ENCODE measurements at places on chromosomes 11 and 22.

DNA sequence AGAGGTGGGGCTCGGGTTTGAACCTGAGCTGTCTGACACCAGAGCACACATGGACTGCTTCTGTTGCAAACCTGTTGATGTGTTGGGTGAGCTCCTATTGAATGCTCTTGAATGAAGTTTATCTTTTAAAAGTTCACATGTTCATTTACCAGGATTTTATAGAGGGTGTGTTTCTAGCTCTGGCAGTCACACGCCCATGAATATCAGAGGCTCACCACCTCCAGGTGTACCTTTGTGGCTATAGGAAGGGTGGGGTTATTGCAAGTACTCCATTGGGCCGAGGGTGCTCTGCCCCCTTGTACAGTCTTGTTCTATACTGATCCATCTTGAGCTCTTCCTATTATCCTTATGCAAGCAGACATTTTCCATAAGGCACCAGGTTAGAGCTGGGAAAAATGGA lies 9.2 kb downstream of the ENDOD1 start:
- DNase-seq, result no peak

- no peak for DNase-seq
Measured at GRCh38 chr11:47714554-47715081, 551 bp downstream of the AGBL2 start.

GRCh38 chr11:63670433-63671321 lies 499 bp downstream of the ATL3 start:
- peak; percentile 58 for DNase-seq

DNA sequence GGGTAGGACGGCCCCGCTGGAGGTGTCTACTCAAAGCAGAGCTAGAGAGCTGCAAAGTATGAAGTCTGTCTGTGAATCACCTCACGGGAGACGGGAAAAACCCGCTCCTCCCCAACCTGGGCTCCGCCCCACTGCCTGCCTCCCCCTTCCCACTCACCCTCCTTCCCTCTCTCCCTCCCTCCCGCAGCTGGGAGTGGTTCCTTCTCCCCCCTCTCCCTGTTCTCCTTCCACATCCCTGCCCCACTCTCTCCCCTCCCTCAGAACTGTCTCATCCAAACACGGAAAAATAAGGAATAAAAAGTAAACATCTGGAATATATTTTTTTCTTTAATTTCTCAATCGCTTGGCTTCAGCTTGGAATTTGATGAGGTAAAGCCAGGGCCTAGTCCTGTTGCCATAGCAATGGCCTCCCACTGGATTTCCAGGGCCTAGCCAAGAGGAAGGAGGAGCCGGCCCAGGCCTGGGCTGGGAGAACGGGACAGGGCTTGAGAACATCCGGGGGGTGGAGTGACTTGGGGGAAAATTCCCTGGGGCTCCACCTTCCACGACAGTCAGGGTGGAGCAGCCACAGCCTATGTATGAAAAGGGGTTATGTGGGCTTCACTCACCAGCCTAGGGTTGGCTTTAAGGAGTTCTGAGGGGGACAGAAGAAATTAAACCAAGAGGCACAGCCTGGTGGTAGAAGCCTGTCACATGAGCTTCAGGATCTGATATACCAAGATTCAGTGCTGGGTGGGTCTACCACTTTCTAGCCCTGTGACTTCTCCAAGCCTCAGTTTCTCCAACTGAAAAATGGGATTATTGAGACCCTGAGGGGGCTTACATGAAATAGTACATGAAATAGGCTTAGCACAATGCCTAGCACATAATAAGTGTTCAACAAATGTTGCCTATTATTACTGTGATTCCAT lies 2.2 kb downstream of the TNKS1BP1 start:
- DNase-seq, result peak; percentile 93

DNA sequence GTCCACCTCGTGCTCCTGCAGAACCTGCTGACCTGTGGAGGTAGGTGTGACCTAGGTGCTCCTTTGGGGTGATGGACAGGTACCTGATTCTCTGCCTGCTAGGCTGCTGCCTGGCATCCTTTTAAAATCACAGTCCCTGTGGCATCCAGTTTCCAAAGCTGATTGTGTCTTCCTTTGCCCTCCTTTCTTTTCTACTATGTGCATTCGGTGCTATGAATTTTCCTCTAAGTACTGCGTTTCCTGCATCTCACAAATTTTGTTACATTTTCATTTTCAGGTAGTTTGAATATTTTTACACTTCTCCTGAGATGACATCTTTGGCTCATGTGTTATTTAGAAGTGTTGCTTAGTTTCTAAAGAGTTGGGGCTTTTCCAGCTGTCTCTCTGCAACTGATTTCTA lies 30.9 kb upstream of the PPP6R3 start:
- DNase-seq, result no peak

DNA sequence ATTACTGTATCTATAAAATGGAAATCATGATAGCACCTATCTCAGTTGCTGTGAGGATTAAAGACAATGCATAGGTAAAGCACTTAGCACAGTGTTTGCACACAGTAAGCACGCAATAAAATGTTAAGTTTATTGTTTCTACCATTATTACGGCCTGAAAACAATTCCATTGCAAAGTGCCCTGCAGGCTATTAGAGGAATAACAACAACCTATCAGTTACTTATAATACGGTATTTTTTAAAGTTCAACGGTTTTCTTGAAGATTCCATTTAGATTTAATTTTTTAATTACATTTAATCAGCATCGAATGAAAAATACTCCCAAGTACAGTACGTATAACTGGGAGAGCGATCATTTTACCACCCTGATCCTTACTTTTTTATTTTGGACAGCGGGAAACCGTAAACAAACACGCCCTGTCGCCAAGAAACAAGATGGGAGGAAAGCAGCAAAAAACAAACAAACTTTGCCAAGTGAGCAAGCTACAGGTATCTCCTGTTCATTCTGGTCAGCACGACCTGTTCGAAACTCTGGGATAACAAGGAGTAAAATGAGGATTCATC lies 893 bp downstream of the SLC36A4 start:
- no peak for DNase-seq

GRCh38 chr11:12829131-12829530 lies 154.9 kb downstream of the TEAD1 start:
- no peak for DNase-seq

- DNase-seq, result no peak
Measured at GRCh38 chr11:19810852-19811251, 98.2 kb downstream of the NAV2 start.

DNA sequence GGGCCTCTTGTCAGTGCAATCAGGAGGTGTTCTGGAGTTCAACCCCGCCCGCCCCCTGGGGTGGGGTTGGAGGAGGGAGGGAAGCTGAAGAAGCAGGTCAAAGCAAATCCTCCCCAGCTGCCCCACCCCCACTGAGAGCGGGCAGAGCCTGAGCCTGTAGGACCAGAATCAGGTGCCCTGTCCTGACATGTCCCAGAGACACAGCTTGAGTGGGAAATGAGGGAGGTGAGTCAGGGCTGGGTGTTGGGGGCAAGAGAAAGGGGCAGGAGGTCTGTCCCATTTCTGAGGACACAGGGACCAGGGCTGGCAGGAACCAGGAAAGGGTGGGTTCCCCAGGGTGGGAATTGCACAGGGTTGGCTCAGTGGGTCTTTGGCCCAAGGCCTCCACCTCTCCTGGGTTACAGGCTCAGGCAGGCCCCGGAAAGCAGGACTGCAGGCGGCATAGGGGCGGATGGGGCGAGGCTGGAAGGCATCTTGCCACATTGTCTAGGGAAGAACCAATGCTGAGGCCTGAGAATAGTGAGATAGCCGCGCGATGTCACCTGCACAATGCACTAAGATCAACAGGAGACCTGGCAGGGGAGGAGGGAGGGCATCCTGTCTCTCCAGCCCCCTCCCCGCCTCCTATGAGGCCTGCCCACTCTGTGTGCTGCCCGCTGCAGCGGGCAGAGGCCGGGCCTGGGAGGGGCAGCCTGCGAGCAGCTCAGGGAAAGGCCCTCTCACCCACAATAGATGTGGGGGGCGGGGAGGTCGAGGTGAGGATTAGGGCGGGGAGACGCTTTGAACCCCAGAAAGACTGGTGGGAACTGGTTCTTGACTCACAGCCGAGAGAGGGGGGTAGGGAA lies 32.4 kb downstream of the NECTIN1 start:
- DNase-seq, result no peak

DNA sequence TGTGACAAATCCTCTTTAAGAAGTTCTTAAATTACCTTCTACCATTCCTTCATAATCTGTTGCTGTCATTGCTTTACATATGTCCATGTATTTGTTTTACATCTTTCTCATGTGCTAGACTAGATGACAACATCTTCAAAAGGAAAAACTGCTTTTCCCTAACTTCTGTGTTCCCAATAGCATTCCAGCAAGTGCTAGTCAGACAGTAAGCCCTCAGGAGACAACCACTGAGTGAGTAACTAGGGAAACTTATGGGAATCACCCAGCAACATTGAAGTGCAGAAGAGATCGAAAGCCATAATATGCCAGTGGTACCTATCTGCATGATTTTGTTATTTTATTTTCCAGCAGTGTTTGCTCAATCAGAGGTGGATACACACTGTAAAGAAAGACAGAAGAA lies 889.7 kb upstream of the API5 start:
- no peak for DNase-seq

GRCh38 chr22:39528681-39529486 lies 3.7 kb downstream of the RPS19BP1 start:
- peak; percentile 91 for DNase-seq

GRCh38 chr11:2273771-2274170 lies 3.4 kb upstream of the ASCL2 start:
- no peak for DNase-seq

DNA sequence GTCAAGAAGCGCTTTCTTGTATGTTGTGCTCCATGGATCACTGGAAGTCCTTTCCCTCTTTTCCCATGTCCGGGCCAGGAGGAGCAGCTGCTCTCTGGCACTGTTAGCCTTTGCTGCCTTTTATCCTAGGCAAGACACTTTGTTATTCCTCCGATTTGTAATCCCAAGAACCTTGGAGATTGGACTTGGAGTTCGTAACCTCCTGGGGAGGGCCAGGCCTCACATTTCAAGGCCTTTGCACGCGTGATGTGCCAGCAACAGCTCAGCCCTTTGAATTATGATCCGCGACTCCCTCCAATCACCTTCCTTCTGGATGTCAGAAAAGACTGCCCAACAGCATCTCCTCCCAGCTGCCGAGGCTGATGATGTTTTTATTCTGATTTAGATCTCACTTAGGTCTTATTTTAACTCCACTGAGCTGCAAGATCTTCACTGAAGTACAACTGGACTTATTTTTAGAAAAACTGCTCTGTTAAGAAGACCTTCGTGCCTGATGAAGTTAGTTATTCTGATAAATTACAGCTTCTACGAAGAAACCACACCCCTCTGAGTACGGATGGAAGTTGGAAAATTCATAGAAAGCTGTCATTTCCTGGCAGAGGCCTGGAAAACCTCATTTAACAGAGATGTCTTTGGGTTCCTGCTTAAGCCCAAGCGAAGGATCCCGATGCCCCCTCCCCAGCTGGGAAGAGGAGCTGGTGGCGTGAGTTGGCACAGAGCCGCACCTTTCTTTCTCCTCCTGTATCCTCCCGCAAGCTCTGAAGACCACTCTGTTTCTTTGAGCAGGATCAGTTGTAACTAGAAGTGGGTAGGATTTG lies 62.4 kb downstream of the PARVB start:
- DNase-seq, result no peak

Data from left cardiac atrium (tissue), 4 donors.